Choroid plexus epithelial cell (primary cell): ENCODE measurements at places on chromosomes 2 and 18.

GRCh38 chr2:108279468-108279867 is 9.2 kb upstream of the SULT1C2 start:
- no peak for DNase-seq

DNA sequence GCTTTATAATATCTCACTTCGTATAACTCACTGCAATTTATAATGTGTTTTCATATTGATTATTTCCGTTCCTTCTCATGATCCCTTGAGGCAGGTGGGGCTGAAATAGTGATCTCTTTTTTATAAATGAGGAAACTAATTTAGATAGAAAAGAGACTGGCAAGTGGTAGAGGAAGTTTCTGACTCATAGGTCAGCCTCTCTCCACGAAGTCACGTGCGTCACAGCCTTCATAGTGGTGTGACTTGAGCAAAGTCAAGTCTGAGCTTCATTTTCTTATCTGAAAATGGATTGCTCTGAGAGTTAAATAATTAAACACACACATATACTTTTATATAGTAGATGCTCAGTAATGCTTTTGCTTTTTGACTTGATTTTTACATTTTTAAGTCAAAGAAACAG is 19.9 kb downstream of the ABCG5 start:
- DNase-seq, result peak; percentile 75

- no peak for DNase-seq
Observed at GRCh38 chr2:197993830-197994229, 189.4 kb downstream of the PLCL1 start.

- no peak for DNase-seq
Observed at GRCh38 chr2:218354850-218355443, 1.7 kb upstream of the CATIP start.
